ENCODE measurements at places on chromosomes 2 and 18.

DNA sequence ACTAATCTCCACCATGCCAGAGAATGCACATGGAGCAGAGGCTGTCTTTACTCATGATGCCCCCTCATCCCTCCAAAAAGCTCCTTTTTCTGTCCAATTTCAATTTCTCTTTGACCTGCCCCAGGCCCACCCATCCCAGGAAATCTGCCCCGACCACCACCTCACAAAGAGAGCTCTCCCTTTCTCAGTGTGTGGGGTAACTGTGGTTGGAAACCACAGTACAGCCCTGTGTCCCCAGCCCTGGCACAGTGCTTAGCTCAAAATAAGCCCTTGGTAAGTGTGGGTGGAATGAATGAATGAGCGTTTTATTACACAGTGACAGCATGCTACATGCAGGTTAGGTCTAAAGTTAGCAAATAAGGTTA lies 43.7 kb upstream of the CAB39 start:
- DNase-seq = no peak

DNA sequence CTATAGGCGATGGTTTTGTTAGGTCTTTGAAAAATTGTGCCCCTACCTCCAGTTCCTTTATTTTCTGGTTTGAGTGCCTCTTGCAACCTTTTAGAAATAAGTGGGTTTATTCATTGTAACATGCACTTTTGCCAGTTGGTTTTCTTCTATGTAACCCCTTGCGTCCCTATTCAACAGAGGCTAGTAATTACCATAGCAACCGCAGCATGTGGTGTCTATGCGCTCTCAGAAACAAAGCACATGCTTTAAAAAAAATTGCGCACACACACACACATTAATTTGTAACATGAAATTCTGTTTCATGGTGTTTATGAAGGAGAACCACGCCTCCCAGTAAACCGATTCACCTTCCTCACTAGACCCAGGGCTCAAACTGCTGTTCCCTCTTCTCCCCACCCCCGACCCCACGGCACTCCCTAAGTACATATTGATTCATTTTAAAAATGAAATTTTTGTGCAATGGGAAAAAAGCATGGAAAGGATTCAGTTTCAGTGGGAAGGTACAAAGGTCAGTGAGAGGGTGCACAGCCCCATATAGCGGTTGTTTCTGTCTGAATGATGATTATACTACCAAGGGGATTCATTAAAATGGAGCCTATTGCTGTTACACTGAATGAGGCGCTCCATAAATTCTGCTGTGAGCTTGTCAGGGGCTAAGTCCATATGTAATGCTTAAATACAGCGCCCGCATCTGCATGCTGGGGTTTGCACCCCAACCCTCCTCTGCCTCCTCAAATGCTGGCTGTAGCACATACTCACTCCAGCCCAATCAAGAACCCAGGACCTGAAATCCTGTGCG lies 206.9 kb downstream of the ICOS start:
- no peak for DNase-seq

GRCh38 chr2:16645775-16646559 lies 19.7 kb downstream of the CYRIA start:
- no peak for DNase-seq

DNA sequence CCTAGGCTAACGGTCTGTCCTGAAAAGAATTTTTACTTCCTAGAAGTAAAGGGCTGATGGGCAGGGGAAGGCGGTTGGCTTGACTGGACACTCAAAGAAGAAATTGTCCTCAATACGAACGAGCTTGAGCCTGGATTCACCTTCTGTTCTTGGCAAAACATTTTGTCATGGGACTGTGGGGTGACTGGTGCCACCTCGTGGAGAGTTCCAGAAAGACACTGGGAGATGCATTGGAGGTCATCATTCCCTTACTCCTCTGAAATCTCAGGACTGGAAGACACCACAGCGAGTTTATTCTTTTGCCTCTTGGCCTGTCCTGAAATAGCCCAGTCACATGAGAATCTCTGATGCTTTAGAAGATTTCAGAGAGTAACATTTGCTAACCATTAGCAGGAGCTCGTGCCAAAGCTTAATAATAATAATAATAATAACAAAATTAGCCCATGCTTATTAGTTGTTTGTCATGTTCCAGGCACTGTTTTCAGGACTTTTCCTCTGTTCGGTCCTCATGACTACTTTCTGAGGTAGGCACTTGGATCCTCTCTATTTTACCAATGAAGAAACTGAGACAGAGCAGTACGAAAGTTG lies 44.5 kb downstream of the TMEM182 start:
- peak; percentile 22 for DNase-seq

DNA sequence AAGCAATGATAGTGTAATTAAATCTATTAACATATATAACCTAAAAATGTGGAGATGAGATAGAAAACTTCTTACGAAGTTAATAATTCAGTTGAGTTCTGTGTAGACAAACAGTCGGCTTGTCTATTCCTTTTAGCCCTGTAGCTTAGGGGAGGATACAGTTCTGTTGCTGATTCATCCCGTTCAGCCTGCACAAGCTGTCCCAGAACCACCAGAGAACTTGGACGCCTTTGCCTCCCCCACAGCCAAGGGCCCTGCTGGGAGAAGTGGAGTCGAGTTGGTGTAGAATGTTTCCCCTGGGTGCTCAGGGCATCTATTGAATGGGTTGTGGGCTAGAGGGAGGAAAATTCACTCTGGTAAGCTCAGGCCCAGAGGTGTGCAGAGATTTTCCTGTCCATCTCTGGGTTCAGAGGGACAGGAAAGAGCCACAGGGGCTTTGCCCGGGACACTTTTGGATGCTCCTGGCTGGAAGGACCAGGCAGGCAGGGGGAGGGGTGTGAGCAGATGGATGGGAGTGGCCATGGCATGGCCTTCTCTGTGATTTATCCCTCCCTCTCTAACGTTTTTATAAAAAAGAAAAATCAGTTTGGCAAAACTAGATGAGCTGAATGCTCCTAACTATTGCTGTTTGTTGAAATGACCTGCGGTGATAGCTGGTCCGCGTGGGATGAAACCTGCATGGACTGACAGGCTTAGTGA lies 42.8 kb upstream of the GALR1 start:
- peak; percentile 64 for DNase-seq

- DNase-seq = no peak
These were observed 242.2 kb downstream of the CDH20 start for GRCh38 chr18:61575419-61575818.

- no peak for DNase-seq
These were observed 74.2 kb downstream of the NFATC1 start for GRCh38 chr18:79469751-79470505.

DNA sequence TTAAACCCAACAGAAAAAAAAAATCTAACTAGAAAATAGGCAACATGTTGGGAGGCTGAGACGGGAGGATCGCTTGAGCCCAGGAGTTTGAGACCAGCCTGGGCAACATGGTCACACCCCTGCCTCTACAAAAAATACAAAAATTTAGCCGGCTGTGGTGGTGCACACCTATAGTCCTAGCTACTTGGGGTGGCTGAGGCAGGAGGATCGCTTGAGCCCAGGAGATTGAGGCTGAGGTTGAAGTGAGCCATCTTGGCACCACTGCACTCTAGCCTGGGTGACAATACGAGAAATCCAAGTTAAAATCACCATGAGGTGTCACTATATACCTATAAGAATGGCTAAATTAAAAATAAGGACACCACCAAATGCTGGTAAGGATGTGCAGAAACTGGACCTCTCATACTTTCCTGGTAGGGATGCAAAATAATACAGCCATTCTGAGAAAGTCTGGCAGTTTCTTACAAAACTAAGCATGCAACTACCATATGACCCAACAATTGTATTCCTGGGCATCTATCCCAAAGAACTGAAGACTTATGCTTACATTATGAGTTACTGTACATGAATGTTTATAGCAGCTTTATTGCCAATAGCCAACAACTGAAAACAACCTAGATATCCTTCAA lies 2.2 kb downstream of the SEPTIN10 start:
- DNase-seq = peak; percentile 61

GRCh38 chr2:61456070-61456745 lies 14.7 kb downstream of the USP34 start:
- no peak for DNase-seq

- peak; percentile 42 for DNase-seq
These were observed 85.9 kb upstream of the CCBE1 start for GRCh38 chr18:59783138-59783537.

GRCh38 chr2:86622519-86623042 lies 1.1 kb downstream of the RNF103 start:
- DNase-seq = no peak

DNA sequence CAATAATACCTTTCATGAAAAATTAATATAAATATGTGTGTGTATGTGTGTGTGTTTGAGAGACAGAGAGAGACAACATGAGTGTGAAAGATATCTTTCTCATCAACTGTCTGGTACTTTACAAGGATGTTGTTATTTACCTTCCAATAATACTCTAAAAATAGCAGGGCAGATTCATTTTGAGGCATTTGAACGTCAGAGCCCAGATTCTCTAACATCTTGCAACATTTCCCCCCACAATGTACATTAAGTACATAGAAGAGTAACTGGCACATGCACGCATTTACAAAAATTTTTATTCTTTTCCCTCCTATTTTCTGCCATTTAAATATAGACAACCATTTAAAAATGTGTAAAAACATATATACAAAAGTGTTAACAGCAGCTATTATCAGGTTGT lies 100.9 kb downstream of the PID1 start:
- DNase-seq = no peak

DNA sequence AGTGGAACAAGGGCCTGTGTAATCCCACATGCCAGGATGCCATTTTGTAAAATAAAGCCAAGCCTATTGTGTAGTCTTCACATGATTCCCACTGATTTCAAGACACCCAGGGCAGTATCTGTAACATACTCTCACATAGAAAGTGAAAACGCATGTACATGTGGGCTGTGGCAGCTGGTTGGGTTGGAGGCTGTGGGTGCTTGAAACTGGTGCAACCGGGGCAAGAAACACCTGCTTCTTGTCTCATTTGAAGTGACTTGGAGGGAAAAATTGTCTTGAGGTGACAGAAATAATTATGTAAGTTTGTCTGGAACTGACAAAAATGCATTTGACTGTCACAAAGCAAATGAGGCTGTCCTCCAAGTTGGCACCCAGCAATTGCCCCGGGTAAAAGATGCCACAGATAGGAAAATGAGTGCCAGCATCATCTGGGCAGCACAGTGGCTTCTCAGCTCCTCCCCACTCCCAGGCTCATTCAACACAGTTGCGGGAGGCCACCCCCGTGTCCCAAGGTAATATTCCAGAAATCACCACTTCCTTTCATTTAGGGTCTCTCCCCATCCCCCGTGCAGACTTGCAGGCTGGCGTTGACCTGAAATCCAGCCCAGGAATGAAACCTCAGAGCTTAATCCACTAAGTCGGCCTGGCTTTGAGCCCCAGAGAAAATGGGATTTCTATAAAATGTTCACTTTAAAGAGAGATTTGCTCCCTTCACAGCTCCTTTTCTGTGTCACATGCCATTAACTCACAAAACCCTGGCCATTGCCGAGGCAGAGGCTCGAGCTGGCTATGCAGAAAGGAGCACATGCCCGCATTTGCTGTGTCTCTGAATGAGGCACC lies 293.9 kb upstream of the PARD3B start:
- DNase-seq = no peak

- no peak for DNase-seq
These were observed 62.4 kb upstream of the ATG16L1 start for GRCh38 chr2:233189025-233189424.

GRCh38 chr2:85453571-85453970 lies 35.1 kb downstream of the SH2D6 start:
- DNase-seq = no peak

DNA sequence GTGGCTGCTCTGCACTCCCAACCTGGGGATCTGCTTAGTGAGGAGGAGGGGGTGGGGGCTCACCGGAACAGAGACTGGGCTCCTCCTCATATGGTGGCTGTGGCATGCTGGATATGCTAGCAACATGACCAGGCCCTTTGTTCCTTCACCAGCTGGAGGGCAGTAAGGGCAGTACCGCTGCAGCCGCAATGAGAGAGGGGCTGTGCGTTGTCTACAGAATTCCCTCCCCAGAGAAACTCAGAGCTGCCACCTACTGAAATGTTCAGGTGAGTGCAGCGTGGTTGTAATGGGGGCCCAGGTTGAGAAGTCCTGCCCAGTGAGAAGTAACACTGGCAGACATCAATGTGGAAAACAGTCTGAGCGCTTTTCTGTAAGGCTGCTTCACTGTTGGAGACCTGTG lies 1211.9 kb upstream of the NXPH2 start:
- DNase-seq = no peak

- no peak for DNase-seq
These were observed 11.3 kb upstream of the TMEM214 start for GRCh38 chr2:27021253-27022049.

- DNase-seq = no peak
These were observed 66.2 kb downstream of the STAT1 start for GRCh38 chr2:190947711-190948251.

GRCh38 chr2:34734042-34734441 lies 1134.9 kb upstream of the FAM98A start:
- DNase-seq = no peak

- peak; percentile 80 for DNase-seq
These were observed 26.1 kb downstream of the ITSN2 start for GRCh38 chr2:24334245-24334633.

GRCh38 chr2:171771463-171771862 lies 84.2 kb downstream of the DYNC1I2 start:
- DNase-seq = no peak

GRCh38 chr2:29014331-29014730 lies 33.2 kb downstream of the TOGARAM2 start:
- DNase-seq = no peak

DNA sequence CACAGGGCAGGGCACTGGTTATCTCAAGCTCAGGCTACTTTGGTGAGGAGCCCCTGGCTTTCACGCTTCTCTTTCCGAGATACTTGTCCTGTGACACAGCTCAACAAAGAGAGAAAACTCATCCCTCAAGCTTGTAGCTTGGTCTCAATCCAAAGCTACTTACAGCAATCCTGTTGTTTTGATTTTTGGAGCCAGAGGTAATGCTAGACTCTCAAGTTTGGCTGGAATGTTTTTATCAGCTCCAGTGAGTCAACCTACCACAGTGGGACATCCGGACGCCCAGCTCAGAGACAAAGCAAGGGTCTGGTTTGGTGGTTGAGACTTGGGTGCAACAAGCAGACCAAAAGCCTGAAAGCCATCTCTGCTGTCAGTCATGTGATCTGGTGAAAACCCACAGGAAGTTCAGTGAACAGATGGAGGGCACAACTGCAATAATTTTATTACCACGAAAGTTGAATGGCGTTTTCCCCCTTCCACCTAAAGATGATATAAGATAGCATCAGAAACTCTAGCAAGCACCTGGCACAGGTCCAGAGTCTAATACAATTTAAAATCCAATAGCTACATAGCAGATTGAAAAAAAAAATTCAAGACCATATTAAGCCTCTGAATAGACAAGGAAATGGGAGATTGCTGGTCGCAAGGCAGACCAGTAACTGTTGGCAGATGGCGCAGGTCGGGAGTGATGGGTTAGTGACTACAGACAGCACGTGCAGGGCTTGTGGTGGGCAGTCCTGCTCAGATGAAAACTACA lies 102.3 kb upstream of the SMAD7 start:
- DNase-seq = peak; percentile 98

GRCh38 chr2:12005886-12006681 lies 259.7 kb downstream of the LPIN1 start:
- no peak for DNase-seq

- DNase-seq = no peak
These were observed 37.5 kb upstream of the SIX2 start for GRCh38 chr2:45046786-45047185.

- no peak for DNase-seq
These were observed 54.1 kb downstream of the C18orf54 start for GRCh38 chr18:54411781-54412180.

- no peak for DNase-seq
These were observed 6.4 kb downstream of the DPYSL5 start for GRCh38 chr2:26854283-26854827.

All from GM04503 (cell line).